ENCODE measurements at places on chromosomes 13 and 19. TPM values are rescaled to one million over a fixed set of nuclear protein-coding genes. Genes with fewer than 3 reads are reported as not detected.

- DNase-seq, result no peak
Observed at GRCh38 chr13:66951426-66951825, 278.7 kb downstream of the PCDH9 start.

GRCh38 chr19:41428481-41428859, 1.3 kb upstream of the B3GNT8 start:
- DNase-seq, result no peak

DNA sequence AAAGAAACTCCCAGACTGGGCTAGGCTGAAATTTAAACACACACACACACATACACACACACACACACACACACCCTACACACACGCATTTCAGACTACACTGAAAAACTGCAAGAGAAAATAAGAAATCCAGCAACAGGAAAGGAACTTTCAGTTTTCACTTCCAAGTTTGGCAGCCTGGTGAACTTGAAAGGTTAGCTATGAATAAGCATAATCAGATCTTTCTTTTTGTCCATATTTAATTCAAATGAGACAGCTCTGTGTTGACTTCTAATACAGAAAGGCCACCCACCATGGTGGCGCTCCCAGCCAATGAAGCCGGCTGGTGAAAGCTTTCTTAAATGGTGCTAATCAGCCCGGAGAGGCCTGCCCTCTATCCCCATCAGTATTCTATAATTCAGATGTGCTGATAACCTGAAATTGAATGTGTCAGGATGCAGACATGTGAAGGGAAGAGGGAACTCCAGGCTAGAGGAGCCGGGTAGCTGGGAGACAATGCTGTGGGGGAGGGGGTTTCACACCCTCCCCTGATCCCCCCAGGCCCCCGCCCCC, 108.3 kb upstream of the ZNF536 start:
- no peak for DNase-seq

DNA sequence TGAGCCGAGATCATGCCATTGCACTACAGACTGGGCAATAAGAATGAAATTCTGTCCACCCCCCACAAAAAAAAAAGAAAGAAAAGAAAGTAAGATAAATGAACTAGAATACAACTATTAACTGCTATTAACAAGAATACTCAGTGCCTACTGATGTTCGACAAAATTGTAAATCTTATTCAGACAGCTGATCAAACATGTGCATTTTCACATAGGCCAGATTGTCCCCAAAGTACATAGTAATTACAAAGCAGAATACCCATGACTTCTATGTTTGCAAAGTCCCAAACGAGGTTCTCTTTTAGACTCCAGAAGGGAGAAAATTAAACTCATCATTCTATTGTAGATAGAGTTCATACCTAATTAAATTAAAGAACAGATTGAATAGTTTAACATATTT, 113.4 kb downstream of the UFM1 start:
- no peak for DNase-seq

DNA sequence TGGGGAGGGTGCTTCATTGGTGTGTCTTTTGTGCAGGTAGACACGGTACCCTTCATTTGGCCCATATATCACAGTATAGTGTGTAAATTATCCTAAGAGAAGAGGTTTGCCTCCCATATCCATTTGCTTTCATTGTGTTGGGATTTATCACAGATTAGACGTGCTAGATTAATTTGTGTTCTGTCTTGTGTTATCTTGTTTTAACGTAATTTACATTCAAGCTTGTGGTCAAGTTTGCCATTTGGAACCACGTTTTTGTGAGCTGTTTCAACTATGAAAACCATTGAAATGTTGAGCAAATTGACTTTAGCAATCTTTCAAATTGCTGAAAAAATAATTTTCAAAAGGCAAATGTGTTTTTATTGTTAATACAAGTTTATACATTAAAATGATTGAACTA, 1826.5 kb downstream of the SLITRK5 start:
- DNase-seq, result no peak

The SMAD9 gene
- polyA plus RNA-seq, result 28.5 TPM
